ENCODE measurements at places on chromosomes 11 and 22.

- DNase-seq, result no peak
Observed at GRCh38 chr22:47192651-47193437, 430.4 kb downstream of the TBC1D22A start.

DNA sequence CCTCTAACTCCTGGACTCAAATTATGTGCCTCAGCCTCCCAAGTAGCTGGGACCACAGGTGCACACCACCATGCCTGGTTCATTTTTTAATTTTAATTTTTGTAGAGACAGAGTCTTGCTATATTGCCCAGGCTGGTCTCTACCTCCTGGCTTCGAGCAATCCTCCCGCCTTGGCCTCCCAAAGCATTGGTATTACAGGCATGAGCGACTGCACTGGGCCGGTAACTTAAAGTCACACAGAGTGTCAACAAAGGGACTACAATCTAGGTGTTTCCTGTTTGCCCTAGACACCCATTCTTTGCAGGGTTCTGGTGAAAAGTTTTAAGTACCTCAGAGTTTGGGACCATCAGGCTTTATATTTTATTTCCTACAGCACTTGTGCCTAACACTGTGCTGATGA, 8.4 kb downstream of the UVRAG start:
- DNase-seq, result no peak

DNA sequence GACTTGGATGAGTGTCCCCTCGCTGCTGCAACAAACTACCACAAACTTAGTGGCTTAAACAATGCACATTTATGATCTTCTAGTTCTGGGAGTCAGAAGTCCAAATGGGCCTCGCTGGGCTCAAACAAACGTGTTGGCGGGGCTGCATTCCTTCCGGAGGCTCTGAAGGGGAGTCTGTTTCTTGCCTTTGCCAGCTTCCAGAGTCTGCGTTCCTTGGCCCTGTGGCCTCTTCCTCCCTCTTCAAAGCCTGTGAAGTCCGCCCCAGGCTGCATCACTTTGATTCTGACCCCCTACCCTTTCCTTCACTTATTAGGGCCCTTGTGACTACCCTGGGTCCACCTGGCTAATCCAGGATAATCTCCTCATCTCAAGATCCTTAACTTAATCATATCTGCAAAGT, 80.3 kb upstream of the NECTIN1 start:
- DNase-seq, result no peak

DNA sequence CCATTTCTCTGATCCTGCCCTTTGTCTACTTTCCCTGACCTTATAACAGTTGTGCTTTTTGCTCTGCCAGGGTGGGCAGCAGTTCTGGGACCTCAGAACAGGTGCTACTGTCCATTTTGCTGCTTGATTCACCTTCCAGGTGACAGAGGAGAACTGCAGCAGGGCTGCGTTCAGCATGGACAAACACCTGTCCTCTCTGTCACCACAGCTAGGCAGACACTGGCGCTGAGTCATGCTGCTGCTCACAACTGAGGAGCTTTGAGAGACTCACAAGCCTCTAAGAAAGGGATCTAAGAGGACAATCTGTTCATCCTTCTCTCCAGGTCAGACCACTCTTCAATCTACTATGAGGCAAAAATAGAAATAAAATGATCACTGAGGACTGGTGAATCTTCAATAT, 1144.5 kb upstream of the CCDC90B start:
- no peak for DNase-seq

- no peak for DNase-seq
Observed at GRCh38 chr11:47461876-47462275, 12.9 kb upstream of the RAPSN start.

DNA sequence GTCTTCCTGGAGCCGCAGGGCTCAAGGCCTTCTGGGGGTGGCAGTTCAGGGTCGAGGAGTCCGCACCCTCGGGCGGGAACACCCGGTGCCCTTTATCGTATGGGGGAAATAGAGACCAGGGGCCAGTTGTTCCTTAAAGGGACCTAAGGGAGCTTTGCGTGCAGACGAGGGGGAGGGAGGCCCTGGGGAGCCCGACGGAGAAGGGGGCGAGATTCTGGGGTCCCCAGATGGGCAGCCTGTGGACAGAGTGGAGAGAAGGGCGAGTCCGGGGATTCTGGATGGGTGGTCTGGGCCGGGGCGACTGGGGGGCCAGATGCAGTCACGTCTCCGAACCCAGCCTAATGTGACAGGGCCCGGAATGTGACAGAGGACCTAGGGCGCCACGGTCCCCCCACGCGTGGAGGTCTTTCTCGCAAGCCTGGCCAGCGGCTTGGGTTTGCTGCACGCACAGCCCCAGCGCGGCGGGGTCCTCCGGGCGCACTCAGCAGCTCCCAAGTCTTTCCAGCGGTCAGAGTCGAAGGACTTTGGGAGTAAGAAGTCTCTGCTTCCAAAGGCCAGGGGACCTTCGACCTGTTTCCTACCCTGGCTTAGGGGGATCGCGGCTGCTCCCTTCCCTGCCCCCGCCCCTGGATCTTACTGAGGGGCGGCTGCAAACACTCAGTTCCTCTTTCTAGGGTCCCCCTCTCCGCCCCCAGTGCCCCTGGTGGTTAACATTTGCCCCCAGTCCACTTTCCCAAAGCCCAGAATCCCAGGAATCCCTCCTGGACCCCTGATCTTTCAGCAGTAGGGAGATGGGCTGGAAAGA, 547 bp downstream of the TUBA8 start:
- no peak for DNase-seq

GRCh38 chr11:50174189-50174588, 141.5 kb downstream of the OR4C45 start:
- no peak for DNase-seq

DNA sequence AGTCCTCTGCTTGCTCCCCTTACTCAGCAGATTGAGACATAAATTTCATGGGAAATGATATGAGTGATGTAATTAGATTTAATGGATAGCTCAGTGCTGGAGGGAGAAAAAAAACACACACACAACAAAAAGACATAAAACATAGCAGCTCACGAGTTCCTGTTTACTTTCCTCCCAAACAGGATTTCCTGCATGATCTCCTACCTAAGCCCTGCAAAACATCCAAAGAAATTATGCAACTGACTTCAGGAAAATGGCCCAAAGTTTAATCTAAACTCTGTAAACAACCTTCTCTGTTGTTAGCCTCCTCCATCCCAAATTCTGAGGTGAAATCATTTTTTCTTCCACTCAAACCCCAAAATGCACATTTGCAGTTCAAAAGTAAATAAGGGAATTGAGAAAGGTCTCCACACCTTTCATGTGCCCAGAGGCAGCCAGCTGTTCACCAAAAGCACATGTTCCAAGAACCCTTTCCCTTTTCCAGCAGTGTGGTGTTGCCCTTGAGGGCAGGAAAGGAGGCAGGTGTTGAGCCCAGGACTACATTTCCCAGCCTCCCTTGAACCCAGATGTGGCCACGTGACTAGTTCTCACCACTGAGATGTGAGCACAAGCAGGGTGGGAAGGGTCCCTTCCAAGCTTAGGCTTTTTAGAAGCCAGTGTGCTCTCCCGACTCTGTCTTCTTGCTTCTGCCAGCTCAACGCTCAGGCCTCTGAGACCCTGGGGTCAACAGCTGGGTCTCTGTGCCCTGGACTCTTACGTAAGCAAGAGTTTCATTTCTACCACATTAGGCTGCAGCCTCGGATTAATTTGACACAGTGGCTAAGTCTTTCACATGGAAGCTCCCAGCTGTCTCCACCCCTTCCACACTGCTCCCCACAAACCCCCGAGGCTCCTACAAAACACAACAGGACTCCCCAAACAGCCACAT, 301.2 kb downstream of the CTTN start:
- no peak for DNase-seq
